GM20000 (cell line): ENCODE measurements at places on chromosomes 5 and 9.

DNA sequence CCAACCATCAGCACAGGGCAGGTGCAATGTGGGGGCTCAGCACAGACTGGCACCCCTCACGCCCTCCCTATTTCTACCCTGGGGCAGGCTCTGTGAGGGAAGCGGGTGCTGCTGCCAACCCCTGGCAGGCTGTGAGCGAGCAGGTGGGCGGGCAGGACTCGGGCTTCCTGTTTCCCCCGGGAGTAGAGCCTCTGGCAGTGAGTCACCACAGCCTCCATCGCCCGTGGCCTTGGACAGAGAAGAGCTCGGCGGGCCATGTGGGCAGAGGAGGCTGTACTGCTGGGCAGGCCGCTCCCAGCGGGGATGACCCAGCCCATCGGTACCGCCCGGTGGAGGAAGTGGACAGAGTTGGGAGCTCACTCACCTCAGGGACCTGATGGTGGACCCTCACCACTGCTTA lies 16.6 kb downstream of the KCNT1 start:
- no peak for DNase-seq

DNA sequence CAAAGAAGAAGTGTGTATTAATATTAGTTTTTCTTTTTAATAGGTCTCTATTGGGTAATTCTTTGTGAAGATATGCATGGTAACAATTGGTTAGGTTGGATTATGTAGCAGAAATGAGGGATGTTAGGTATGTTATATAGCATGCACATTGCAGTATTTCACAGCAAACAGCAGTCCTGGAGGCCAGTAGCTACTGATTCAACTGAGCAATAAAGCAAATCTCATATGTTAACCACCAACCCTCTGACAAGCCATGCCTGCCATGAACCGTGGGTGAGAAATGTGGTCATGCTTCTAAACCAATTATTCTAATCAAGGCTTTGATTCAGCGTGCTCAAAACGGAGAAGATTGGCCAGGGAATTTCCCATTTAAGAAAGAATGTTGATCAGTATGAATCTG lies 313.0 kb upstream of the CDH6 start:
- no peak for DNase-seq

- DNase-seq: no peak
Measured at GRCh38 chr9:70291446-70291845, 32.7 kb downstream of the SMC5 start.

DNA sequence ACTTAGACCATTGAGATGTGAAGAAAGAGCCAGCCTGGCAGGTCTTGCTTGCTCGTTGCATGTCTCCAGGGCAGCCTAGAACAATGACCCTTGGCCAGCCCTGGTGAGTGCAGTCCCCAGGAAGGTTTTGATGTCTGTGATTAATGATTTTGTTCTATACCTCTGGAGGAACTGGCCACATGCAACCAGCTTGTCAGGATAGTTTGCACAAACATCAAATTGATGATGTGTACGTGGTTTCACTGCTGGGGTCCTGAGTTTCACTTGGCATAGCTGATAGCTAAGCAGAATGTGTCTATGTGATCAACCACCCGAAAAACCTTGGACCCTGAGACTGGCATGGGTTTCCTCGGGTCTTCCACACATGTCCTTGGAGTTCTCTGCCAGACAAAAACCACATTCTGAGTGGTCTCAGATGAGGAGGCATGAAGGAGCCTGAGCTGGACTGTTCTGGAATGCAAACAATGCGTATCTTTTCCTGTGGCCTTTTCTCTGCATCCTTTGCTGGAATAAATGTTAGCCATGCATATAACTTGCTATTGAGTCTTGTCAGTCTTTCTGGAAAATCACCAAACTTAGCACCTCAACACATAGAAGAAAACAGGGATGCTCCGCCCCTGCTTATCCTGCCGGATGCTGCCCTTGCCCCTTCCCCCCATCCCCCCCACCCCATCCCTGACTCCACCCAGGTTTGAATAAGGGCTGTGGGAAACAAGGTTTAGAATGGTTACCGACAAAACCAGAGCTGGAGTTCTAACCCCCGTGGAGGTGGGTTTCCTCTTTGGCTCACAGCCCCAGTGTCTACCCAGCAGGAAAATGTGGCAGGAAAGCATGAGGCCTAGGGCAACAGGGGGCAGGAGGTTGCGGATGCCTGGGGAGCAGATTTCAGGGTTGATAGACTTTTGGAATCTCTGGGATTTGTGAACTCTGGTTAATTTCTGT lies 50.1 kb upstream of the ANKRD33B start:
- no peak for DNase-seq

DNA sequence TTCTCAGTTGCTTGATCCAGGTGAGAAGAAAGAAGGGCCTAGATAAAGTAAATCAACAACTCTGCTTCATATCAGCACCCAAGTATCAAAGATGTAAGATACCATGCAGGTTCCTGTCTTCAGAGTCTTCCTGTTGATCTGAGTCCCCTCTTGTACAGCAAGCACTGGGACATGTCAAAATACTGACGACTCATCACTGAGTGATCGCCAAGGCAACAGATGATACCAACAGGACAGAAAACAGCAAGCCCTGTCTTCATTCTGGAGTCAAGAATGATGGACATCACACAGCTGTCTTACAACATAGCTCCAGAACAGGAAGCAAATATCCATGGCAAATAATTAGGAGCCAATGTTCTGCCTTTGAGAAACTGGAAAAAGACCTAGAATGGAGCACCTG lies 83.7 kb downstream of the TARS1 start:
- DNase-seq: no peak

GRCh38 chr9:87683751-87684626 lies 41.9 kb upstream of the CTSL start:
- DNase-seq: no peak

- no peak for DNase-seq
Measured at GRCh38 chr5:54975701-54976100, 9.7 kb downstream of the ESM1 start.

DNA sequence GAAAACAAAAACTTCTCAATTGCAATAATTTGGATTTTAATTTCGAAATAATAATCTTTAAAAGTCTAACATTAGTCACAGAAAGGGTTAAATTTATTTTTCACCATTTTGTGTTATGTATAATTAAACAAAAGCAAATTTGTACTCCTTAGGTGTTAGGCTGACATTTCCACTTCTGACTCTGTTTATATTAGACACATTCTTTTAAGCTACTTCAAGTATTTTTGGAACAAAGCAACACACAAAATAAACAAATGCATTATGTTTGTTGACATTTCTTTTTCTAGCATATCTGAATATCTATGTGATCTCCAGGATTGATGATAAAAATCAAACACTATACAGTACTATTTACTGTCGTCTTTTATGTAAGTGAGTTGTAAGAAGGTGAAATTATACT lies 44.3 kb upstream of the NIPBL start:
- no peak for DNase-seq

DNA sequence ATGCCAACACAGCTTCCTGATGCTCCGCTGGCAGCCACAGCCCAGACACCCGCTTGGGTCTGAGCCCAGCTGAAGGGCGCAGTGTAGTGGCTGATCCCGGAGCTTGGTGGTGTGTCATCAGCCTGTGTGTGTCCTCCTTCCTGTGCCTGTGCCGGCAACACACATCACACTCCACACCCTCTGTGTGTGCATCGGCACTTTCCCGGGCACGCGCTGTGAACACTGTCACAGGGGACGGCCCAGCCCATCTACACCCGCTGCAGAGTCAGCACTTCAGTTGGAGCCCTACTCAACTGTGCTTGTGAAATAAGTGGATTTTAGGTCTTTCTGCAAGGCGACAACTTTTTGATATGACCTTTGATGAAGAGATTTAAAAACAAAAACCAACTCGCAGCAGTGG lies 189.4 kb downstream of the IRX2 start:
- no peak for DNase-seq

GRCh38 chr5:139397921-139398320 lies 3.0 kb upstream of the PROB1 start:
- DNase-seq: no peak

DNA sequence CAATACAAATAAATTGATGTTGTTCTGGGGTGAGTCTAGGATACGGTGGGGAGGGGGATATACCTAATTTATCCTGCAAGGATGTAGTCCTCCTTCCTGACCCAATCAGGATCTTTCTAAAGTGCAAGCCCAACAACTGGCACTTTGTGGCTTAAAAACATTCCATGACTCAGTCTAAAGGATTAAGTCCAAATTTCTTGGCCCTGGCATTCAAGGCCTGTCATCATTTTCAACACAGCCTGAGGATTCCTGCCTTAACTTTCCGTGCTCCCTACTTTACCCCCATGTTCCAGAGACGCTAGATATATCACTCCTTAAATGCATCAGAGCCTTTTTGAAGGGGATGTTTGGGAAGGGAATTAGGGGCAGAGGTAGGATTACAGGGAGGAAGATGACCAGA lies 1.0 kb downstream of the FAM221B start:
- no peak for DNase-seq

GRCh38 chr5:105905392-105905791 lies 1765.3 kb downstream of the EFNA5 start:
- no peak for DNase-seq

GRCh38 chr5:163566678-163567077 lies 61.3 kb downstream of the MAT2B start:
- no peak for DNase-seq

DNA sequence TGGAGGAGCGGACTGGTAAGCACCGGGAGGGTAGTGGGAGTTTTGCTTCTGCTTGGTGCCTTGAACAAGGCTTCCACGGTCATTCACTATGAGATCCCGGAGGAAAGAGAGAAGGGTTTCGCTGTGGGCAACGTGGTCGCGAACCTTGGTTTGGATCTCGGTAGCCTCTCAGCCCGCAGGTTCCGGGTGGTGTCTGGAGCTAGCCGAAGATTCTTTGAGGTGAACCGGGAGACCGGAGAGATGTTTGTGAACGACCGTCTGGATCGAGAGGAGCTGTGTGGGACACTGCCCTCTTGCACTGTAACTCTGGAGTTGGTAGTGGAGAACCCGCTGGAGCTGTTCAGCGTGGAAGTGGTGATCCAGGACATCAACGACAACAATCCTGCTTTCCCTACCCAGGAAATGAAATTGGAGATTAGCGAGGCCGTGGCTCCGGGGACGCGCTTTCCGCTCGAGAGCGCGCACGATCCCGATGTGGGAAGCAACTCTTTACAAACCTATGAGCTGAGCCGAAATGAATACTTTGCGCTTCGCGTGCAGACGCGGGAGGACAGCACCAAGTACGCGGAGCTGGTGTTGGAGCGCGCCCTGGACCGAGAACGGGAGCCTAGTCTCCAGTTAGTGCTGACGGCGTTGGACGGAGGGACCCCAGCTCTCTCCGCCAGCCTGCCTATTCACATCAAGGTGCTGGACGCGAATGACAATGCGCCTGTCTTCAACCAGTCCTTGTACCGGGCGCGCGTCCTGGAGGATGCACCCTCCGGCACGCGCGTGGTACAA lies 556 bp downstream of the PCDHGC3 start:
- DNase-seq: peak; percentile 40

DNA sequence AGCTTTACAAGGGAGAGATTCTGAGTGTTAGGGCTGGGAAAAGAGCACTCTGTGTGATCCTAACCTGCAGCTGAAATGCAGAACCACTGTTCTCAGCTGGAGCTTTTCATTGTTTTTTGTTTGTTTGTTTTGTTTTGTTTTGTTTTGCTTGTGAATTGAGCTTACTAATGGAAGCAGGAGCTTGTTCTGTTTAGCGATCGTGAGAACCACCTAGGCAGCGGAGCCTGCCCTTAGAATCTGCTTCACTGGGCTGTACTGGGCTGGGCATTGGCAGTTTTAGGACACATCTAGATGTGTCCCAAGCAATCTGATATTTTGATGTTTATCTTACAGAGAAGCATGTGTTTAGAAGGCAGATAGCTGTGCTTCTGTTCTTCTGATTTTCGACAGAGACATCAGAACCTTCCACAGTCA lies 14.3 kb downstream of the SYK start:
- no peak for DNase-seq

- DNase-seq: no peak
Measured at GRCh38 chr5:179235416-179236400, 109.6 kb downstream of the ADAMTS2 start.

DNA sequence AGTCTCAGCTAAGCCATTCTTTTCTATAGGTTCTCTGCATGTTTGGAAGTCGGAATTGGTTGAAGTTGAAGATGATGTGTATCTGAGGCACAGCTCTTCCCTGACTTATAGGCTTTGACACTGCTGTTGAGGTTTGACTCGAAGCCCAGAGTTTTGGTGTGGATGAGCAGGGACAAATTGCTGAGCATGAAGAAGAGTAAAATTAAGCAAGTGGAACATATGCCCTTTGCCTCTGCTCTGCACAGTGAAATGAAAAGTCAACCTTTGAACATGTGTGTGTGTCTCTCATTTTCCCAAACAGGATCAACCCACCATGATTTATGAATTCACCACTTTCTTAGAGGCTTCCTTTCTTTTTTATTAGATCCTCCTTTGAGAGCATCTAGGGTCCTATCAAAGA lies 8.5 kb downstream of the HMHB1 start:
- DNase-seq: no peak

GRCh38 chr5:92504346-92504745 lies 1076.7 kb downstream of the NR2F1-AS1 start:
- no peak for DNase-seq

DNA sequence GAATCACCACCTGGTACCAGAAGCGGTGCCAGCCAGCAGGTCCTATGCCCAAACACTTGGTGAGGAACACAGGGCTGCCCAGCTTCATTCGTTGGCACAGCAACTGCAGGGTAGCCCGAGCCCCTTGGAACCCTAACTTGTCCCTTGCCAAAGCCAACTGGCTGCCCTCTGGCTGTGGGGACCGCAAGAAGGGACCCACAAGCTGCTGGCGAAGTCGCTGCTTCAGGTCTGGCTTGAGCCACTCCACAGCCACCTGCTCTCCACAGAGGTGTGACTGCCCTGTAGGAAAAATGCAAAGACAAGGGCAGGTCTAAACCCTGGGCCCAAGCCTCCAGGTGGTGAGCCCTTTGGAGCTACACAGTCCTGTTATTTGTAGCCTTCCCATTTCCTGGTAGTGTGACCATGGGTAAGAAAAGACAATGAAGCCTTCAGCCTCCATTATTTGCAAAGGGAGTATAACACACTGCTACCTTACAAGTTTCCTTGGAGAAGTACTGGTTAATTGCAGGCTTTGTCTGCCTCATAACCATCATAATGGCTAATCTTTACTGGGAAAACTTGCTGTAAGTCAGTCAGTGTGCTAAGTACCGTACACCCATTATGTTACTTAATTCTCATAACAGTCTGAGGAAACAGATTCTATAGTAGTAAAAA lies 1.8 kb downstream of the DND1 start:
- DNase-seq: no peak

DNA sequence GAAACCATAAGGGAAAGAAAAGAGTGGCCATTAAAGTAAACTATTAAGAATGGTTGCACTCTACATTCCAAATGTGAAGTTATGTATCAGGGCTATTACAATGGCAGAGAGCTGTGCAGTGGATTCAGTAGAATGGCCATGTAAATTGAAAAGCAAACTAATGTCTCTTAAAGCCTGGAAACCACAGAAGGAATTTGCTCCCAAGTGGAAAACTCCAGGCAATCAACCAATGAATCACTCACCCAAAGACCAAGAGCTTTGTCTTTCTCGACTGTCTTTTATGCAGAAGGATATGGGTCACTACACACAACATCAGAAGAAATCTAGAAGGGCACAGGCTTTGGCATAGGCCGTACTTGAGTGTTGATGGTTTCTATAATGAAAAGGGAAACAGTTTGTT lies 114.9 kb downstream of the TLE1 start:
- no peak for DNase-seq

GRCh38 chr5:175685701-175686350 lies 28.0 kb downstream of the HRH2 start:
- no peak for DNase-seq

GRCh38 chr9:20242510-20243189 lies 379.6 kb downstream of the MLLT3 start:
- peak; percentile 36 for DNase-seq
